ENCODE measurements at places on chromosomes 1 and 21. TPM values are rescaled to one million over a fixed set of nuclear protein-coding genes. Genes with fewer than 3 reads are reported as not detected.

DNA sequence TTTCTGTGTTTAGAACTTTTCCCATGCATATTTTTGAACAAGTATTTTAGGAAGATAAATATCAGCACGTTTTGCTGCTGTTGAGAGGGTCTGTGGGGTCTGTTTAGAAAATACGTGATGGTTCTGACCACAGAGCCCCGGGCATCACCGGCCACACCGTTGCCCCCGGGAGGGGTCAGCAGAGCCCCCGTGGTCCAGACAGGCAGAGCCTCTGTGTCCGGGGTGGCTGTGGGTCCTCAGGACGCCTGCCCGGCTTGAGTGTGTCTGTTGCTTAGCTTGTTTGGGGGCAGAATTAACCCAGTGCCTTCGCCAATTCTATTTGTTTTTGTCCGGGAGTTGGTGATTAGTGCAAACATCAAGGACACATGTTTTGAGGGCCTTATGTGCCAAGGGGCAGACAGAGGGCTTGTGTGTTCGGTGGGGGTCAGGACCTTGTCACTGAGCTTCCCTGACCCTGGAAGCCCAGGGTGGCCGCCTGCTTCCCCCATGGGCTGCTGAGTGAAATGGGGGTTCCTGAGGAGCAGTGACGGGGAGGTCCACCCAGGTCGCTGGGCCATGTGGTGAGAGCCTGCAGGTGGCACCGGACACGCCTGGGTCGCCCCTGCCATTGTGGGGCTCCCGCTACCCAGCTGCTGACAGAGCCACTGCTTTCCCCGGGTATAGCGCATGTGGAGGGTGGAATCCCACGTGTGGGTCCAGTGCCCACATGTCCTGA, 122.2 kb downstream of the SIK1 start:
- DNase-seq = no peak

DNA sequence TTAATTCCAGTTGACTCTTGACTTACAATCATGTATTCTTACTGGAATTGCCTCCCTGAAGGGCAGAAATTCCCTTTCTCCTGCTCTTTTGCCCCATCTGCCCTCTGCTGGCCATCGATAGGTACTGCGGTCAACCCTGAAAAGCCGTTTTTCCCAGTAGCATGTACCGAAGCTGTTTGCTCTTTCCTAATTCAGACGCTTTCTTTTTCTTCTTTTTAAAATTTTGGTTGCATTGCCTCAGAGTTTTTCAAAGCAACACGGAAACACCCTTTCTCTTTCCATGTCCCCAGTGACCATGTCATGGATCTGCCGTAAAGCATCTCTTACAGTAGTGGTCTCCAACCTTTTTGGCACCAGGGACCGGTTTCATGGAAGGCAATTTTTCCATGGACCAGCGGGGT, 164.2 kb upstream of the C1orf21 start:
- DNase-seq = no peak

The SYDE2 gene
- 6.0 TPM for total RNA-seq

- DNase-seq = no peak
Measured at GRCh38 chr1:221138516-221138915, 259.3 kb downstream of the HLX start.

DNA sequence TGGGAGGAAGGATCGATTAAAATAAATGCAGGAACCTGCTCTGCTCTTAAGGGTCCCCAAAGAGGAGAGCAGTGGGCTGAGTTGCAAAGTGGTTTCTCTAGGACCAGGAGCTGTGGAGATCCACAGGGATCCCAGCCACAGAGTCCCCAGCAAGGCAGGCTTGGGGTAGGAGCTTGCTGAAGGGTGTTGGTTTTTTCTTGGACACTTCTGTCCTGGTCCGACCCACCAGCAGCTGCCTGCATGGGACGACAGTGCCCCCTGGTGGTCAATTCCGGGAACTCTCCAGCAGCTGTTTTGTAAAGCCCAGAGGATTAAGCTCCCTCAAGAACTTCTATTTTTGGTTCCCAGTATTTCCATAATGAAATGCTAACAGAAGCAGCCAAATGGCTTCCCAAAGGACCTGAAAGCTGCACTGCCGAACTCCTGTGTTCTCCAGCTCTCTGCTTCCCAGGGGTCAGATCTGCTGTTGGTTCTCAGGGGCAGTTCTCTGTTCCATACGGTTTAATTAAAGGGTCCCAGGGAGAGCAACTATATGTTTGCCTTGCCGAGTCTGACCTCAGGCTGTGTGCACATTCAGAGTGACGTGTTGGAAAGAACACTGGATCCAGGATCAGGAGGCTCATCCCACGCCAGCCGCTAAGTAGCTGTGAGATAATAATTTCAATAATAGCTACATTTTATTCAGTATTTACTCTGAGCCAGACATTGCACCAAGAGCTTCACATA, 23.2 kb downstream of the NENF start:
- peak; percentile 95 for DNase-seq
